ENCODE measurements at places on chromosomes 1 and 21.
A peak's percentile ranks its signal among the peaks of the same experiment; 100 is the strongest.

DNA sequence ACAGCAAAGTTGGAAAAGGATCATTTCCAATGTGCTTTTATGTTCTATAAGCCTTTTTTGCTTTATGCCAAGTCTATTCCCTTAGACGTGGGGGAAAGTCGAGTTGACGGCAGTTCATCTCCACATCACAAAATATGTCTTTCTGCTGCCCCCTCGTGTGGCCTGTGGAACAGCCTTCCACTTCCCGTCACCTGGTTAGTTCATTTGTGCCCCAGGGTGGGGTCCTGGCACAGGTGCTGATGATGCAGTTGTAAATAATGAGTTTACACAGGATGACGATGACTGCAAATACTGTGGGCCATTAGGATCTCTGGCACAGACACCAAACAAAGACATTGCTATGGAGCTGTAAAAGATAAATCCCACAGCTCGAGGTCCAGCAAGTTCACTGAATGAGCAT is 10.0 kb upstream of the OTUD3 start:
- no peak for DNase-seq

GRCh38 chr21:31287201-31287600 is 56.9 kb downstream of the TIAM1 start:
- DNase-seq = no peak

- DNase-seq = no peak
Observed at GRCh38 chr1:229641306-229641705, 15.3 kb downstream of the URB2 start.

DNA sequence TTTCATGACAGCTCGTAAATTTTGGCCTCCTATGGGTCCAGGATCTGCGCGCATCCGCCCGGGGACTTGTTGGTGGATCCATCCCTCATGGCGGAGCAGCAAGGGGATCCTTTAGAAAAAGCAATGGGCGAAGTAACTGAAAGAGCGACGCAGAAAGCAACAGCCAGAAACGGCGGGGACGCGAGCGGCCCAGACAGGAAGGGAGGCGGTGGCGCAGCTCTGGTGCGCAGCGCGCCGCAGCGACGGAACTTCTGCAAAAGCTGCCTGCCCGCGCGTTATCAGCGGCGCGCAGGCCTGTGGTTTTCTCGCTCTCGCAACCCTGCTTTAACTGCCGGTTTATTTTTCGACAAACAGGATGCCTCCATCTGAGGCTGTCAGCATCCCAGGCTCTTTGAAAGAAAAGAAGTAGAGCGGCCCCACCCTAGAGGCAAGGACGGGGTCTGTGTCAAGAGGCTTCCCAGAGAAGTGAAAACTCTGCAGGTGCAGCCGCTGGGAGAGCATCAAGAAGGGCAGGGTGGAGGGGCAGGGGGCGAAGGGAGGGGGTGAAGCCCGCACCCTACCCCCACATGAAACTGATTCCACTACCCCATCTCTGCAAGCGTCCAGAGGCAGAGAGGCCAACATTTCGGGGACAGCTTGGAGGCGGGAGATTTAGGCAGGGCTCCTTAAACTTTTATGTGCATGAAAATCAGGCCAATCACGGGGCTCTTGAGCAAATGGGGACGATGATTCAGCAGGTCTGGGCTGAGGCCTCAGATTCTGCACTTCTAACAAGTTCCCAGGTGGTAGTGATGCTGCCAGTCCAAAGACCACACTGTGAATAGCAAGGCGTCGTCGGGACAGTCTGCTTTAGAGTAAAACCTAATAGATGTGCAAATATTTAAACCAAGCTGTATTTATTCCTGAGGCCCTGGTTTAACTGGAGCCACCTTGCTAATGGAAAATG is 22.2 kb downstream of the RUNX1 start:
- peak; percentile 79 for DNase-seq

DNA sequence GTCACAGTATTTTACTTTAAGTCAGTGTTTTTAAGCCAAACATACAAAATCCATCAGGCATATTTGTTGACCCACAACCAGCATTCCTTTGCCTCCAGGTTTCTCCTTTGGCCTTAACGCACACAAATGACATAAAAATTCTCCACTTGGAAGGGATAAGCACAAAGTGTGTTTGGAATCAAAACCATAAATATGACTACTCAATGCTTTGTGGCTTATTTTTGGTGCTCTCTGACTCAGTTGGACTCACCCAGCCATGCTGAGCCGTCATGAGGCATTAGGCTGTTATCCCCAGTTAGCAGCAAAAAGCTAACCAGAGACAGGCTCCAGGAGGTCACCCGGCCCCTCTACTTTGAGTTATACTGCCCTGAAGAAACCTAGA is 948 bp downstream of the PRUNE1 start:
- no peak for DNase-seq

DNA sequence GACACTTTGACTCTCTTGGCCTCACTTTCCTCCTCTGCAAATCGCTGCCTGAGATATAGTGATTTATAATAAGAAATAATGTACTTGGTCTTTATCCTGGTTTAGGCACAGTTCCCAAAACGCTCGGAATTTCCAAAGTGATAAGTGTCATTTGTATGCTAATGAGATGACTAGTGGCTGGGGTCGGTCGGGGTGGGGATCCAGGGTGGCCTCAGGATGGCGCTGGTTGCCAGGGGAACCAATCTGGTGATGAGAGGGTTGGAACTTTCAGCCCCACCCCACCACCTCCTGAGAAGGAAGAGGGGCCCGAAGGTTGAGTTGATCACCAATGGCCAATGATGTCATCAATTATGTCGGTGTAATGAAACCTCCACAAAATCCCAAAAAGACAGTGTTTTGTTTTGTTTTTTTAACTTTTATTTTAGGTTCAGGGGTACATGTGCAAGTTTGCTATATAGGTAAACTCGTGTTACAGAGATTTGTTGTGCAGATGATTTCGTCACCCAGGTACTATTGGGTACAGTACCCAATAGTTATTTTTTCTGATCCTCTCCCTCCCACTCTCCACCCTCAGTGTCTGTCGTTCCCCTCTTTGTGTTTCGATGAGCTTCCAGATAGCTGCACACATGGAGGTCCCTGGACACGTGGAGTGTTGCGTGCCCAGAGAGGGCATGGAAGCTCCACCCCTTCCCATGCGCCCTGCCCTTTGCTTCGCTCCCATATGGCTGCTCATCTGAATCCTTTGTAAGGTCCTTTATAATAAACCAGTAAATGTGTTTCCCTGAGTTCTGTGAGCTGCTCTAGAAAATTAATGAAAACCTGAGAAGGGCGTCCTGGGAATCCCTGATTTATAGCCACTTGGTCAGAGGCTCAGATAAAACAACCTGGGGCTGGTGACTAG is 97.2 kb downstream of the KCNN3 start:
- no peak for DNase-seq

DNA sequence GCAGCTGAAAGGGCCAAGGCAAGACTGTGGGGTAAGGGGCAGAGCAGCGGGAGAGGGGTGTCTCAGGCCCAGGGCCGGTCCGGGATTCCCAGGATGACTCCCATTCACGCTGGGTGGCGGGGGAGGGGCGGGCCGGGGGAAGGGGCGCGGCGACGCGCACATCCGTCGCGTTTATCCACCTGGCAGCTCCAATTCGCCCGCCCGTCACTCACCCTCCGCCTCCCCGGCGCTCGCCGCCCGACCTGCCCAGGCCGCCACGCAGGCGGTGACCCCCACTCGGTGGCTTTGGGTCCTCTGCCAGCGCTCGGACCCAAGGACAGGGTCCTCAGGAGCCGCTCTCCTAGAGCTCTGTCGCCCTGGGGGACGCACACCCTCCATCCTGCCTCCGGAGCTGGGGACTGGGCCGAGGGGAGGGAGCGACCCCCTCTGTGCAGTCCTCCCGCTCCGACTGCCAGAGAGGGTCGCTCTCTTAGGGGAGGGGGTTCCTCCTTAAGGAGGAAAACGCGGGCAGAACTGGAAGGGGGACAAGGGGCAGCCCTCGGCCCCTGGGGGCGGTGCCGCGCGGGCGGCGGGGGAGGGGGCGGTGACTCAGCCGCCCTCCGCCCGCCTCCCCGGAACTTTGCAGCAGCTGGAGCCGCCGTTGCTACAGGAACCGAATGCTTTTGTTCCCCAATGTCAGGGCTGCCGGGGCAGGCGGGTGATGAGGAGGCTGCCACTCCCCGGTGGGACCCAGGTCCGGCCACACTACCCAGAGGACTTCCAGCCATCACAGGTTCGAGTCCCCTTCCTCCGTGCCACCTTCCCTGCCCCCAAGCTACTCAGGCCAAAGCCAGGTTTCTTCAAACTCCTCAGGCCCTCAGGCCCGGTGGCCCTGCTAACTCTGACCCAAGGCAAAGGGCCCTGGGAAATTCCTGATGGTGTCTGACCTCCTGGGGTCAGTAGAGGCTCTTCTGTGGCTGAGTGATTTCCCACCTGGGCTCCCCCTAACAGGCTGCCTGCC is 3.4 kb downstream of the ADGRB2 start:
- DNase-seq = peak; percentile 66

- no peak for DNase-seq
Observed at GRCh38 chr1:43605766-43606165, 44.2 kb upstream of the KDM4A start.

DNA sequence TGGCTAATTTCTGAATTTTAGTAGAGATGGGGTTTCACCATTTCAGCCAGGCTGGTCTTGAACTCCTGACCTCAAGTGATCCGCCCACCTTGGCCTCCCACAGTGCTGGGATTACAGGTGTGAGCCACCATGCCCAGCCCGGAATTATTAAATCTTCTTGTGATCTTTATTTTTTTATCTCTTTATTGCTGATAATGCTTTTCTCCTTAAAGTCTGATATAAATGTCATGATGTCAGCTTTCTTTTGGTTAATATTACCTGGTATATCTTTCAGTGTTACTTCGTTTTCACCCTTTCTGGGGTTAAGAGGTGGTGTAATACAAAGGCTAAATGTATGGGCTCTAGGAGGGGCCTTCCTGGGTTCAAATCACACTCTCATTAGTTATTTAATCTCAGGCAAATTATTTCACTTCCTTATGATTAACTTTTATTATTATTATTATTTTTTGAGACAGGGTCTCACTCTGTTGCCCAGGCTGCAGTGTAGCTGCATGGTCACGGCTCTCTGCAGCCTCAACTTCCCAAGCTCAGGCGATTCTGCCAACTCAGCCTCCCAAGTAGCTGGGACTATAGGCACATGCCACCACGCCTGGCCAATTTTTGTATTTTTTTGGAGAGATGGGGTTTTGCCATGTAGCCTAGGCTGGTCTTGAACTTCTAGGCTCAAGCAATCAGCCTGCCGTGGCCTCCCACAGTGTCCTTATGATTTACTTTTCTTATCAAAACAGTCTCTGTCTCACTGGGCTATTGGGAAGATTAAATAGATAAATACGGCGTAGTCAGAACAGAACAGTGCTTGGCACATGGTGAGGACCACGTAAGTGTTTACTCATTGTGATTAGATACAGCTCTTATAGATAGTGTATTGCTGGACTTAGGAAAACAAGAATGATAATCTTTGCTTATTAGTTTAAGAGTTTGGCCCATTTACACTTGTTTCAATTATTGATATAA is 216.5 kb downstream of the URB2 start:
- DNase-seq = no peak

- DNase-seq = no peak
Observed at GRCh38 chr1:184513421-184513820, 126.6 kb downstream of the C1orf21 start.

DNA sequence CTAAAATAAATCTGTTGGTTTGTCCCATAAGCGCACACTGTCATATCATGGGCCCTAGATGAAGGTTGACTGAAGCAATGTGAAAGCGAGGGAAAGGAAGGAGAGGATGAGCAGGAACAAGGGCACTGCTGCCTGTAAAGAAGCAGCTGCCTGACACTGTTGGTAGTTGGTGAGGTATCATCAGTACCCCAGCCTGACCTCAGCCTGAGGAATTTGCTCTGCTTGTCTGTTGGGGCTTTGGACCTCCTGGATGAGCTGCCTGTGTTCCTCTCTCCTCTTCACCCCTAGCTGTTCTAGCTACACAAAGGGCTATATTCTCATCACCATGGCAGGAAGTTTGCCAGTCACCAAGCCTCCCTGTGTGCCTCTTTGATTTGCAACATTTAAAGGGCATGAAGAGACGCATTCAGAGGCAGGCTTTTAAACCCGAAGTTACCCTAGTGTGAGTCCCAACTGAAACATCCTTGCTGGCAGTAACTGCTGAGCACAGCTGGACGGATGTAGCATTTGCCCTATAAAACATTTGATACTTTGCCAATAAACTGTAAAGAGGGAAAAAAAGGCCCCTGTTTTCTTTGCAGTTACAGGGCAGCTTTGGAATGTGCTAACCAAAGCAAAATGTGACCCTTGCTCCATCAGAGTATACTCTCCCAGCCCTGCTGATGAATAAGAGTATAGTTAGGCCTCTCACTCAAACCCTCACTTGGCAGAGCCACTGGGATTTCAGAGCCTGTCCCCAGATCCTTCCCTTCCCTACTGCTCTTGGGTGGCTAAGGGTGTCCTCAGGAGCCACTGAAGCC is 22.2 kb upstream of the SPATA6 start:
- DNase-seq = no peak

Data from T follicular helper cell (primary cell).